ENCODE measurements at places on chromosomes 2 and 18.

GRCh38 chr18:74395648-74396154 lies 61.4 kb downstream of the DIPK1C start:
- no peak for DNase-seq

GRCh38 chr2:108446703-108447102 lies 2.3 kb upstream of the GCC2 start:
- no peak for DNase-seq

DNA sequence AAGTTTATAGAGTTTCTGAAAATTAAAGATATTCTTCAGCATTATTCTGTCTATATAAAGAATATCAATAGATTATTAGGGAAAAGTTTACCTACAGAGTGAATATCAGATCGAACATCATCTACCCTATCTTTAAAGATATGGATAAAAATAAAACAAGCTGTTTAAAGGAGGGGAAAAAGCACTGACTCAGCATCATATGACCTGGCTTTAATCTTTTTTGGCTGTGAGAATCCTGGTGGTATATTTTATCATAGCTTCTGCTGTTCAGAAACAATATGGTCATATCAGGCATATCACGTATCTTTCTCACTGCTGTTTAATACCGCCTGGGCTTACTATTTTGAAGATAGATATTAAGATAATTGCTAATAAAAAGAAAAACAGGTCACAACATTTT lies 80.2 kb downstream of the NEB start:
- DNase-seq = no peak

DNA sequence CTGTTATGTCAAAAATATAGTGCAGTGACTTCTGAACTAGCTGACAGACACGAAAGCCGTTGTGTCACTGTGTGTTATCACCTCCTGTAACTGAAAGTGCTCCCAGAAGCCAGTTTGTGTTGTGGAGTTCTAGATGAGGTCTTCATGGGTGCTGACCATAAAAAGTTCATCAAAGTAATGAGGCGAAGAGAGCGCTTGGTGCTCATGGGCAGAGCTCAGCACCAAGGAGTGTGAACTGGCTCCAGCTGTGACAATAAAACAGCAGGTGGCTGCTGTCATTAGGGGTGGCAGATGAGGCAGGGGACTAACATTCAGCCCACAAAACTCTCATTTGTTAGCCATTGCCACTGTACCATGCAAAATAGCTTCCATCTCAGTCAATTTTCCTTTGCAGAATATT lies 151.1 kb downstream of the ZNF407 start:
- no peak for DNase-seq

GRCh38 chr2:20986024-20986939 lies 57.6 kb downstream of the APOB start:
- DNase-seq = no peak

All from activated CD8-positive, alpha-beta memory T cell treated with anti-CD3 and anti-CD28 coated beads for 4 hours (primary cell).